Testis (tissue), 5 donors: ENCODE measurements at places on chromosomes 1 and 21.

DNA sequence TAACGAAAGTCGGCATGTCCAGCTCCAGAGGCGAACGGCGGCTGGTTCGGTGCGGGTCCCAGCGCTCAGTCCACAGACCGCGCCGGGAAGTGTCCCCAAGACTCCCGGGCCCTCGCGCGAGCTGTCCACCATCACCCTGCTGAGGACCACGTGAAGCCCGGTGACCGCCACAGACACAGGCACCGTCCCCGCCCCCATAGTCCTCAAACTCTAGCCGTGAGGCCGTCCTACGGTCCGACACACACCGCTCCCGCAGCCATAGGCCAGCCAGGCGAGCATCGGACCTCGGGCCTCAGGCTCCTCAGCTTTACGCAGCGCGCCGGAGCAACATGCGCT lies 535 bp downstream of the SETD4 start:
- DNase-seq, result peak; percentile 73

DNA sequence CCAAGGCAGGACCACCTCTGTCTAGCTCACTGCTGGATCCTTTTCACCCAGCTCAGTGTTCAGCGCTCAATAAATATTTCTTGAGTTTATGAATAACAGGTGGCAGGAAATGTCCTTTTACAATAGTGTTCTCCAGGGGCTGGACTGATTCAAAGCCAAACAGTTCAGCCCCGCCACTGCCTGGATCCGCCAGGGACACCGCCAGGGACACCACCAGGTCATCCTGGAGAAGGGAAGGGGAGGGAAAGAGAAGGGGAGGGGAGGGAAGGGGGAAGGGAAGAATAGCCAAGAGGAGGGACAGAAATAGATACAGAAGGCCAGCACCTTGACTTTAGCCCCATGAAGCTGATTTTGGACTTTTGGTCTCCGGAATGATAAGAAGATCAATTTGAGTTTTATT lies 255.6 kb downstream of the GRIK3 start:
- no peak for DNase-seq

GRCh38 chr1:78892260-78892840 lies 114.2 kb downstream of the ADGRL4 start:
- DNase-seq, result no peak

- no peak for DNase-seq
These were observed 5.9 kb upstream of the FOXO6 start for GRCh38 chr1:41355356-41355755.

- no peak for DNase-seq
These were observed 60.5 kb downstream of the KLHDC7A start for GRCh38 chr1:18541046-18541795.

DNA sequence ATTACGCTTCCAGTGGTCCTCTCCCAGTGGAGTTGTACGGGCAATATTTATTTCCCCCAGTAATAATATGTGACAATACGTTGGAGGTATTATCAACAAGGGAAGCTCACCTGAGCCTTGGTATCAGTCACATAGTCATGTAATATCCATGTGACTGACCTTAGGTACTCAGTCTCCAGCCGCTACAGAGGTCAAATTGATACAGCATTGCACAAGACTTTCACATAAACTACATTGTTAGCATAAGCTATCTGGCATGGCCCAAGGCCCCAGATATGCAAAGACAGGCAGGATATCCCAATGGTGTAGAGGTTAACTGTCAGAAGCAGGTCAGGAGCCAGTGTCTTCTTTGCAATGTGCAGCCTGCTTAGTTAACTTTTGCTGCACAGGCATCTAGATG lies 15.3 kb upstream of the CHIT1 start:
- no peak for DNase-seq

GRCh38 chr1:10904396-10905358 lies 107.8 kb upstream of the TARDBP start:
- no peak for DNase-seq

DNA sequence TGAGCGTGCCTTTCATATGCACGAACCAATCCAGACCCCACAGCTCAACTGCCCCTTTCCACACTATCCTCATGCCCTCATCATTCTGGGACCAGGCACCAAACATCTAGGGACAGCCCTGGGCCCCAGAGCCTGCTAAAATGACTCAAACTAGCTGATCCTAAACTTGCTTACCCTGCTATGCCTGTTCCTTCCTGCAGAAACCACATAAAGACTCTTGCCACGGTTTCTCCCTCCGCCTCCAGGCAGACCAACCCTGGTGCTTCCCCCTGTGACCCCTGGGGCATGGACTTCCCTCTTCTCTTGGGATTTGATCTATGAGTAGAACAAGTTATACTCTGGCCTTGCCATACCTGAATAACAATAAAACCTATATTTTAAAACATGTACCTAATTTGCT lies 138.0 kb upstream of the CD34 start:
- no peak for DNase-seq

GRCh38 chr1:16924216-16924918 lies 2.6 kb downstream of the CROCC start:
- DNase-seq, result no peak

DNA sequence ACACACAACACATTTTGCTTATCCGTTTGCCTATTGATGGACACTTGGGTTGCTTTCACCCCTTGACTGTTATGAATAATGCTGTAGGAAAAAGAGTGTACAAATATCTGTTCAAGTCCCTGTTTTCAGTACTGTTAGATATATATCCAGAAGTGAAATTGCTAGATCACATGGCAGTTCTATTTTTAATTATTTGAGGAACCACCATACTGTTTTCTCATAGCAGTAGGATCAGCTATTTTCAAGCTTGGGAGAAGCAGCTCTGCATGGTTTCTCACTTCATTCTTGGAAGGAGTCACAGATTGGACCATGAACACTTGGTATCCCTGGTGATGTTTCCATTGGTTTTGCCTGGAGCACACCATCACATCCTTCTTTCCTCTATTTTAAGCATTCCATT lies 114.4 kb upstream of the ZP4 start:
- DNase-seq, result no peak
